ENCODE measurements at places on chromosomes 3 and 15.

GRCh38 chr3:110180733-110181132 lies 843.4 kb upstream of the DPPA4 start:
- no peak for DNase-seq

- no peak for DNase-seq
These were observed 5.9 kb upstream of the INO80 start for GRCh38 chr15:41121951-41122350.

DNA sequence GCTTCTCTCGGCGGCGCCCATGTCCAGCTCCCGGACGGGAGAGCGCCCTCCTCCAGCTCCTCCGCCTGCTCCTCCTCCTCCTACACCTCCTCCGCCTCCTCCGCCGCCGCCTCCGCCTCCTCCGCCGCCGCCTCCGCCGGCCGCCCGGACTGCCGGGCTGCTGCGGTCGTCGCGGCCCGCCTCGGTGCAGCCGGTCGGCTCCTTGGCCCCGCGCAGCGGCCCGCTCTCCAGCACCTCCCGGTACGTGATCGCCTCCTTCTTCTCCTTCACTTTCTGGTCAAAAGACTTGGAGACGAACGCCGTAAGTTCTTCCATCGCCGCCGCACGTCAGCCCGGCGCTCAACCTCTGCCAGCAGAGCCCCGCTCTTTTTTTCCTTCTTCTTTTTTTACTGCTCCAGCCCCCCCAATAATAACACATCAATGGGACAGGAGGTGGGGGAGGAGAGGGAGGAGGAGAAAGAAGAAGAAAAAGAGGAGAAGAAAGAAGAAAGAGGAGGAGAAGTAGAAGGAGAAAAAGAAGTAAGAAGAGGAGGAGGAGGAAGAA lies 438 bp downstream of the SHOX2 start:
- DNase-seq = no peak

DNA sequence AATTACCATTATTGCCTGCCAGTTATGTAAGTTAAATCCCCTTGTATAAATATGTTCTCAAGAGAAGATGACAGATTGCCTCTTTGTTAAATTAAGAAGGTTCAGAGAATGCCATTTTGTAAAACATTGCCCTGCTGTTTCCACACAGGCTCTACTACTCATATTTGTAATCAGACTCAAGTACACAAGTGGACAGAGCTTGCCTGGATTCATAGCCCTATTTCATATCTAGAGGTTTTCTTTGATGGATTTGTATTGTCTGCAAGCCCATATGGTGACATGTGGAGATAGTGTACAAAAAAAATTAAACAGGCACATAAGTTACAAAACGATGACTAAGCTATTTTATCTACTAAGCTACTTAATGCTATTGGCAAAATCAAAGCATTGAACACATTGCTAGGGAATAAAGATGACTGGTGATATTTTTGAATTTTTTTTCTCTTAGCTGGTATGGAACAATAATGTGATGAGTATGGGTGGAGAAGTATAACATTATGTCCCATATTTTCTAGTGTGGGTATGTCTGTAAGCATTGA lies 1286.6 kb upstream of the ALCAM start:
- no peak for DNase-seq

GRCh38 chr3:184173374-184173722 lies 1.3 kb upstream of the AP2M1 start:
- no peak for DNase-seq

DNA sequence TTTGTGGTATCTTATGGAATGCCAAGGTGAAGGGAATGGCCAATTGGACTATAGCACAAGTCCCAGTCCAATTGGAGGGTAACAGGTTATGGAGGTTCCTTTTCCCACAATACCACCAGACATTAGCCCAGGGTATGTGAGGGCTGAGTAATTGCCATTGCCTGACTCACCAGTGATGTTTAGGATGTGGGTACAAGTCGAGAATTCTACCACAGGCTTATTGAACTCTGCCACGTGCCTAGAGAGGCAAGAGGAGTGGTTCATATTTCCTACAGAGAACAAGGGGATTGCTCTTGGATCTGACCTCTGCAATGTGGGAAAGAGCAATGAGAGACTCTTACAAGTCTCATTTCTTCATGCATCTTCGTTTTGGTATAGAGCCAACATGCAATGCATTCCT lies 85.0 kb upstream of the XCR1 start:
- DNase-seq = no peak

GRCh38 chr3:29385046-29385830 lies 104.4 kb downstream of the RBMS3 start:
- no peak for DNase-seq

GRCh38 chr3:188060840-188061544 lies 93.0 kb upstream of the LPP start:
- peak; percentile 69 for DNase-seq

- no peak for DNase-seq
These were observed 148.6 kb downstream of the SST start for GRCh38 chr3:187521546-187521945.

DNA sequence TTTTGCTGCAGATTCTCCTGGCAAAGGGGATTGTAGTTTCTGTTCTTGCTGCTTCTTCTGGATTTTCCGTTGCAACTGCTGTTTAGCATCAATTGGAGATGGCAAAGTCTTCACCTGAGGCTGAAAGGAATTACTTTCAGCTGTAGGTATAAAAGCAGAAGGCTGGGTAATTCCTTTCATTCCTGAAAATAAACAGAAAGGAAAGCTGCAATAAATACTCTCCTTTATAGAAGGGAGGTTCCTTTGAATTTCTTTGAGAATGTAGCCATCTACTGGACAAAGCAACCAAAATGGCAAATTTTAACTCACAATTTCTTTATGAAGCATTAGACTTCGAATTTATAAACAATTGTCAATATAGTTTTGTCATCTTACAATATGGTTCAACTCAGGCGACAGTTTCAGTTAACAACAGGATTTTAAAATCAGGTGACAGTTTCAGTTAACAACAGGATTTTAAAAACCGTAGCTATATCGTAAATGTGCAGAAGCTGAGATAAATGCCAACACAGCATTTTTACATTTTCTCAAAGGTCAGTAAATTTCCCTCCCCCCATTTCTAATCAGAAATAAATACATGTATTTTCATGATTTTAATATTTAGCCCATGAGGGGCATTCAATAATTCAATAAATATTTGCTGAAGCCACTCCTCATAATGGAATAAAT lies 104.9 kb upstream of the NEDD4 start:
- no peak for DNase-seq

DNA sequence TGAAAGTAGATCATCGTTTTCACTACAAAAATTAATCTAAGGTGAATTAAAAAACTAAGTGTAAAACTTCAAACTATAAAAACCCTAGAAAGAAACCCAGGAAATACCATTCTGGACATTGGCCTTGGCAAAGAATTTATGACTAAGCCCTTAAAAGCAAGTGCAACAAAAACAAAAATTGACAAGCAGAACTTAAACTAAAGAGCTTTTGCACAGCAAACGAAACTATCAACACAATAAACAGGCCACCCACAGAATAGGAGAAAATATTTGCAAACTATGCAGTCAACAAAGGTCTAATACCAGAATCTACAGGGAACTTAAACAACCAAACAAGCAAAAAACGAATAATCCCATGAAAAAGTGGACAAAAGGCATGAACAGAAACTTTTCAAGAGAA lies 302.0 kb downstream of the CHST2 start:
- DNase-seq = no peak

- no peak for DNase-seq
These were observed 135.3 kb downstream of the DIPK2A start for GRCh38 chr3:144106970-144107369.

DNA sequence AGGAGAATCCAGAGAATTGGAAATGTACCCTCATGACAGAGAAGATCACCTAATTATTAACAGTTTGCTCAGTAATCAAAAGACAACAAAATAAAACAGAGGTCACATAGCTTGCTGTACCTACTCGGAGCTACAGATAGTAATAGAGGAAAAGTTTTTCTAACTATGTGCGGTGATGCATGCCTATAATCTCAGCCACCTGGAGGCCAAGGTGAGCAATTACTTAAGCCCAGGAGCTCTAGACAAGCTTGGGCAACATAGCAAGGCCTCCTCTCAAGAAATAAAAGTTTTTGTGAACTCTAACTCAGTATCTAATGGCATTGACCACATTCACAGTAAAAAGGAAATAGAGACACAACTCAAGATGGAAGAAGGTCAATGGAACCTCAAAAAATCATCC lies 243.6 kb downstream of the ATP8B4 start:
- DNase-seq = no peak

Data from activated naive CD4-positive, alpha-beta T cell treated with Interleukin-2 at 50 U/mL for 16 hours (primary cell).